Stimulated activated CD8-positive, alpha-beta memory T cell treated with anti-CD3 and anti-CD28 coated beads, Interleukin-15, amount 100 ng/mL, for 24 hours (primary cell): ENCODE measurements at places on chromosomes 1 and 21.

DNA sequence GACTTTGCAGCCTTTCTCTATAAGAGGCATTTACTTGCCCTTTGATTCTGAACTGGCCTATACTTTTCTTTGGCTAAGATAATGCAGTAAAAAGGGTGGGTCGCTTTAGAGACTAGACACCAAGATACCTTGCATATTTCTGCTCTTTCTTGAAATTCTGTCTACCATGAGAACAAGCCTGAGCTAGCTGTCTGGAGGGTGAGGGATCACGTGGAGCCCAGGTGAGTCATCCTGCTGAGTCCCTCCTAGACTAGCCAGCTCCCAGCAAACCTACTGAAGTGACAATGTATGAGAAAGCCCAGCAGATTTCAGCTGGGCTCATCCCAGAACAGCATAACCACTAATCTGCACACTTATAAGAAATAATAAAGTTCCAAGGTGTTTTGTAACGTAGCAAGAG lies 408.0 kb upstream of the KAZN start:
- DNase-seq: no peak

DNA sequence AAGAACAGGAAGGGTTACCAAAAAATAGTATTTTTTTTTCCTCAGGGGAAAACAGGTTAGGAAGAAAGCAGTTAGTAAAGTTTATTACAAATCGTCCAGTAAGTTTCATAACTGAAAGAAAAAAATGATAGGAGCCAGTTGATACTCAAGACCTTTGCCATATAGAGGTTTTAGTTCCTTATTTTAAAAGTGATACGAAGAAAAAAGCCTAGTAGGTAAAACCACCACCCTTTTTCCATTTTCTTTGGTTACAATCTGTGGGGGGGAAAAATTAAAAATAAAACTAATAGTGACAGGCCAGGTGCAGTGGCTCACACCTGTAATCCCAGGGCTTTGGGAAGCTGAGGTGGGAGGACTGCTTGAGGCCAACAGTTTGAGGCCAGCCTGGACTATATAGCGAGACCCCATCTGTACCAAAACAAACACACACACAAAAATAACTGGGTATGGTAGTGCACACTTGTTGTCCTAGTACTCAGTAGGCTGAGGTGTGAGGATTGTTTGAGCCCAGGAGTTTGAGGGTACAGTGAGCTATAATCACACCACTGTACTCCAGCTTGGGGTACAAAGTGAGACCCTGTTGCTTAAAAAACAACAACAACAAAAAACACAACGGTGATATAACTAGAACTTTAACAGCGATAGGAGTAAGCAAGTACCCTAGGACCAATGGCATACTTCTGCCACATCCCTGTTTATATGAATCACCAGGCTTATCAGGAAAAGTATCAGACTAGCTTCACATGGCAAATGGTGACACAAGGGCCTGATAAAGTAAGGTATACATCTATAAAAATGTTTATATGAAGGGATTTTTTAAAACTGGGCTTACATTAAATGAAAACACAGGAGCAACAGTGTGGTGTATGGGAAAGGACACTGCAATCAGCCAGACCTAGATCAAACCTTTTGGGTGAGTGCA lies 5.4 kb downstream of the TMEM59 start:
- no peak for DNase-seq

GRCh38 chr1:114224196-114224907 lies 70.7 kb upstream of the SYT6 start:
- no peak for DNase-seq

GRCh38 chr1:223393275-223394214 lies at the start of gene CCDC185:
Gene CCDC185, plus strand, starts transcription at chr1:223393415. Its CDS starts 61 bp downstream, at chr1:223393476.
- DNase-seq: no peak

DNA sequence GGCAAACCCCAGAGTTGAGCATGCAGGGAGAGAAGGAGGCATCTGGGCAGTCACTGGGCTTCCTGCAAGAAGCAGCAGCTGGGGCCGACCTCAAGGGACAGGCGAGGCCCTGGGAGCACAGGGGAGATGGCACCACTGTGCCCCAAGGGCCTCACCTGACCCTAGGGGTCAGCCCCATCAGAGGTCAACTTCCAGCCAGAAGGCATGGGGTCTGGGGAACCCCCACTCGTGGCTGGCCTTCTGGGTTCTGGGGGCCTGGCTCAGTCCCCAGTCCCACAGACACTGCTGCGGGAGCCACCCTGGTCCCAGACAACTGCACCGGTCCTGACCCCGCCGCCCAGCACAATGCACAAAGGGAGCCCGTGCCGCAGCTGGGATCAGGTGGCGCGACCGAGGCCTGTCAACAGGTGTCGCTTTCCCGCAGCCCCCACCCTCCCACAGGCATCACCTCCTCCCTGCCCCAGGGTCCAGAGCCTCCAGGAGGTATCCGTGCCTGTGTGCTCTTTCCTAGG lies 6.2 kb downstream of the WNT9A start:
- DNase-seq: no peak

DNA sequence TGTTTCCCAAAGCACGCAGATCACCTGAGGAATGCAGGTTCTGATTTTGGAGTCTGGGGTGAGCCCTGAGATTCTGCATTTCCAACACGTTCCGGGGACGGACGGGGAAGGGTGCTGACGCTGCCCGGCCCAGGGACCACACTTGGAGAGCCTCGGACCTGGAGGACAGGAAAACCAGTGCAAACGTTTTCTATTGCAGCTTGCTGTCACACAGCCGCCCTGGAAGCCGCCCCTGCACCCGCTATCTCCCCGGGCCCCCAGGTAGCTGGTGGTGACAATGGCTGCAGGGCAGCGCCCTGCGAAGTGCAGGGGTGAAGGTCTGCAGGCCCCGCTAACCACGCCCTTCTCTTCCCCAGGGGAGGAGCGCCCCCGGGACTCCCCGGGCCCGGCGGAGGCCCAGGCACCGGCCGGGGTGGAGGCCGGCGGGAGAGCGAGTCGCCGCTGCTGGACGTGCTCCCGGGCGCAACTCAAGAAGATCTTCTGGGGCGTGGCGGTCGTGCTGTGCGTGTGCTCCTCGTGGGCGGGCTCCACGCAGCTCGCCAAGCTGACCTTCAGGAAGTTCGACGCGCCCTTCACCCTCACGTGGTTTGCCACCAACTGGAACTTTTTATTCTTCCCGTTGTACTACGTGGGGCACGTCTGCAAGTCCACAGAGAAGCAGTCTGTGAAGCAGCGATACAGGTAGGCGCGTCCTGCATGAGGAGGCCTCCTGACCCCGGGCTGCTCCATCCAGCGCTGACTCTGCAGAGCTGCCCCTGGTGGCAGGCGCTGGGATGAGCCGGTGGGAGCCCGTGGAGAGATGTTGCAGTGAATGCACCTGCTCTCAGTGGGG lies 142.0 kb upstream of the COA6 start:
- no peak for DNase-seq

- DNase-seq: no peak
Measured at GRCh38 chr1:83052865-83053264, 946.1 kb downstream of the TTLL7 start.

DNA sequence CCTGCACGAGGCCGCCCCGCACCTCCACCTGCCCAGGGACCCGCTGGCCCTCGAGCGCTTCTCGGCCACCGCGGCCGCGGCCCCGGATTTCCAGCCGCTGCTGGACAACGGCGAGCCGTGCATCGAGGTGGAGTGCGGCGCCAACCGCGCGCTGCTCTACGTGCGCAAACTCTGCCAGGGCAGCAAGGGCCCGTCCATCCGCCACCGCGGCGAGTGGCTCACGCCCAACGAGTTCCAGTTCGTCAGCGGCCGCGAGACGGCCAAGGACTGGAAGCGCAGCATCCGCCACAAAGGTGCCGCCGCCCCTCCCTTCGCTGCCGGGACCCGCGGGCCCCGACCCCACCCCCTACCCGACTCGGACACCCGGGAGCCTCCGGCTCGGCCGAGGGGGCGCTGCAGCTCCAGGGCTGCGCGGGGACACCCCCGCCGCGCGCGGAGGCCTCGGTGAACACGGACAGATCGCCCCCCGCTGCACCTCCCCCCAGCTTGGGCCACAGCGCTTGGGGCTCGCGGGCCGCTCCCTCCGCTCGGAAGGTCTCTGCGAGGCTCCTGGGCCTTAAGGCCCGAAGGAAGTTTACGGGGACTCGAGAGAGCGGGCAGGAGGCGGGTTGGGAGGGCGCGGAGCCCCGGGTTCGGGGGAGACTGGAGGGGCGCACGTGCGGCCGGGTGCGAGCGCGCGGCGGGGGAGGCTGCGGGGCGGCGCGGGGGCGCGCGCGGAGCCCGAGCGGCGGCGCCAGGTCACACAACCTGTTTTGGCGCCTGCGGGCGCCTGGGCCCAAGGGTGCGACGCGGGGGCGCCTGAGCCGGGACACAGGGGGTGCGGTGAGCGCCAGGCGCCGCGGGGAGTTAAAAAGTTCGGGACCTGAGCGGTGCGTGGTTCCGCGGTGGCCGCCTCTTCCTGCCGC lies 1.2 kb downstream of the SAMD11 start:
- DNase-seq: no peak

DNA sequence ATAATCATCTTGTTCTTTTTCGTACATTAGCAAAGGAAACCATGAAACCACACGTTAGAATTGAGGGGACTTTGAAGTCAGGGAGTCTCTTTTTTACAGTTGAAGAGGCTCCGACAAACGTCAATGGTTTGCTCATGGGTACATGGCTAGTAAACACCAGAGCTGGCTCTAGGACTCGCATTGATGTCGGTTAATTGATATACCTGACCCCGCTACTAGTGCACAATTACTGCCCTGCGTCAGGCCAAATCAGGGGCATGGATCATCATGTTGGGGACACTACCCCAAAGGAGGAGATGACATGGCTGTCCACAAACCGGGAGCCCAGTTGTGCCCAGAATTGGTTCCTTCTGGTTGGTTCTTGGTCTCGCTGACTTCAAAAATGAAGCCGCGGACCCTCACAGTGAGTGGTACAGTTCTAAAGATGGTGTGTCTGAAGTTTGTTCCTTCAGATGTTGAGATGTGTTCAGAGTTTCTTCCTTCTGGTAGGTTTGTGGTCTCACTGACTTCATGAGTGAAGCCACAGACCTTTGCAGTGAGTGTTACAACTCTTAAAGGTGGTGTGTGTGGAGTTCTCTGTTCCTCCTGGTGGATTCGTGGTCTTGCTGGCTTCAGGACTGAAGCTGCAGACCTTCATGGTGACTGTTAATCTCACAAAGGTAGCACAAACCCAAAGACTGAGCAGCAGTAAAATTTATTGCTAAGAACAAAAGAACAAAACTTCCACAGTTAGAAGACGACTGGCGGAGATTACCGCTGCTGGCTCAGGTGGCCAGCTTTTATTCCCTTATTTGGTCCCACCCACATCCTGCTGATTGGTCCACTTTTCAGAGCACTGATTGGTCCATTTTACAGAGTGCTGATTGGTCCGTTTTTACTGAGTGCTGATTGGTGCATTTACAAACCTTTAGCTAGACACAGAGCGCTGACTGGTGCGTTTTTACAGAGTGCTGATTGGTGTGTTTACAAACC lies 126.9 kb upstream of the ERRFI1 start:
- no peak for DNase-seq

- no peak for DNase-seq
Measured at GRCh38 chr1:115882913-115883902, 42.3 kb upstream of the NHLH2 start.
